ENCODE measurements at places on chromosomes 11 and 22.
A peak's percentile ranks its signal among the peaks of the same experiment; 100 is the strongest.

DNA sequence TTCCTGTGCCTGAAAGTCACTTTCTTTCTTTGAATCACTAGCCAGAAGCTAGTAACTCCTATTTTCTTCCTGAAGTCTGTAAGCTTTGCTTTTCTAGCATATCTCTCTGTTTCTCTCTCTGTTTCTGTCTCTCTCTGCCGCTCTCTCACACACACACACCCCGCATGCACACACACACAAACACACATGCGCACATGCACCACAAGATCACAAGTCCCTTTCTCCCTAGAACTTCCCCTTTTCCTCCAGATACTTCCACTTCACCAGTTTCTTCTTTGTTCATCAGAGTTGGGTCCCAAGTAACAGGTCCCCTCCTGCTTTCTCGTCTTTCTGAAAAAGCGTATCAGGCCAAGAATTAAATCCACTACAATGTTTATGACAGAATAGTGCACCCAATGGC, 148.5 kb upstream of the HSD17B12 start:
- DNase-seq: no peak

- DNase-seq: peak; percentile 91
These were observed 85.5 kb downstream of the ST3GAL4 start for GRCh38 chr11:126440792-126441514.

GRCh38 chr11:113474362-113475159, 637 bp downstream of the DRD2 start:
- peak; percentile 93 for DNase-seq

DNA sequence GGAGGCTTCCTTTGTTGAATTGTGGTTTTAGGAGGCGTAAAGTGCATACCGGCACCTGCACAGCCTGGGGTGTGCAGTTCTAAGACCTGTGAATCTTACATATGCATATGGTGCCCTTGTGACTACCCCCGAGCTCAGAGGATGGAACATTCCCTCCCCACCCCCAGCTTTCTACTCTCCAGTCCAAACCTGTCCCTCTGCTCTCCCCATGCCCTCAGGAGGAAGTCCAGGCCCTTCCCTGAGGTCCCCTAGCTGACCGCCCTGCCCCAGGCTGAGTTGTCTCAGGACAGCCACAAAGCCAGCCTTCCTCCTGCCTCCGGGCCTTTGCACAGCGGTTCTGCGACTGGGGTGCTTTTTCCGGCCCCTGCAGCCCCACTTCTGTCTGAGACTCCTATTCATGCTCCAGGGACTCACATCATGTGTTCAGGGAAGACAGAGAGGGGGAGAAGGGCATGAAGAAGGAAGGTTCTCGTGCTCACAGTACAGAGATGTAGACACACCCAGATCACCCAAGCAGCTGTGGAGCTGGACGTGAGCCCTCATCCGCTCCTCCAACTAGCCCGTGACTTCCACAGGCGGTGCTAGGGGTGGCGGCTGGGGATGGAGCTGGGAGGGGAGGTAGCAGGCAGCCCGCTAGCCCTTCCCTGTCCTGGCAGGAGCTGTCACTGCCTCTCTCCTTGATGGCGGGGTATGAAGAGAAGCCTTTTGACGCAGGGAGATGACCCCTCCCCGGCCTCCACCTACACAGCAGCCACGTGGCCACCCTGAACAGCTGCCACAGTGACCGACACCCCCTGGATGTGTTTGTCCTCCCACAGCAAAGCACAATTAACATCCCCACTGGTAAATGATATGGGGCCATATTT, 50.8 kb downstream of the FLRT1 start:
- DNase-seq: peak; percentile 66

- no peak for DNase-seq
These were observed 737.2 kb downstream of the LRRC4C start for GRCh38 chr11:40722179-40722795.

- no peak for DNase-seq
These were observed 20.3 kb upstream of the TENM4 start for GRCh38 chr11:79461144-79461543.

GRCh38 chr22:21944871-21945270, 7.8 kb downstream of the PPM1F start:
- no peak for DNase-seq

- no peak for DNase-seq
These were observed 13.6 kb upstream of the OMP start for GRCh38 chr11:77089004-77089545.

DNA sequence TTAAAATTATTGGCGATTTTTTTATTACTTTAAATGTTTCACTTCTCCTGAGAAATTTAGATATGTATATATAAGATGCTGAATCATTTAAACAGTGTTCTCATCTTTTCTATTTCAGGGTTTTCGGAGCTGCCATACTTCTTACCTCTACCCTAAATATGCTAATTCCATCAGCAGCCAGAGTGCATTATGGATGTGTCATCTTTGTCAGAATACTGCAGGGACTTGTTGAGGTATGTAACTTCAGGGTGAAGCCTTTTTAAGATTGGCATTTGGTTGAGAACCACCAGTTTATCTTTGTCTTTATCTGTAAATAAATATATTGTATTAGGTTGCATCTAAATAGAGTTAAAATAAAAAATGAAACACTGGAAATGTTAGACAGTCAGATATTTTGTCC, 21.1 kb downstream of the SLC17A6 start:
- no peak for DNase-seq

GRCh38 chr11:2433106-2433925, 11.0 kb downstream of the TRPM5 start:
- peak; percentile 30 for DNase-seq

DNA sequence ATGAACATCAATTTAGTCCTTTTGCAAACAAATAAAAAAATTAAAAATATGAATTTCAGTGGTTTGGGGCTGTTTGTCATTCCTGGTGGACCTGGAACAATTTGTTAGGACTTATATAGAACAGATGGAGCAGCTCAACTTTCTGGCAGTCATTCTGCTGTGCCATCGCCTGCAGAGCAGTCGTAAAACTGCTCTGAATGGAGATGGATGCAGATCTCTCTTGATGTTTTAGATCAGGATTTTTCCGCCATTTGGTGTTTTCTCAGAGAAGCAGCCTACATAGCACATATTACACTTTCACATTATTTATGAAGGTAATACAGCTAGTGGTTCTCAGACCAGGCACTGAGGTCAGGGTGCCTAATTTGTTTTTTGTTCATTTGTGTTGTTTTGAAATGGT, 31.8 kb upstream of the HSPA8 start:
- no peak for DNase-seq

- no peak for DNase-seq
These were observed 48.0 kb upstream of the NARS2 start for GRCh38 chr11:78622666-78623065.

GRCh38 chr11:14224395-14224794, 134.6 kb downstream of the RRAS2 start:
- no peak for DNase-seq

GRCh38 chr22:16989915-16990314, 18.1 kb downstream of the GAB4 start:
- DNase-seq: no peak

DNA sequence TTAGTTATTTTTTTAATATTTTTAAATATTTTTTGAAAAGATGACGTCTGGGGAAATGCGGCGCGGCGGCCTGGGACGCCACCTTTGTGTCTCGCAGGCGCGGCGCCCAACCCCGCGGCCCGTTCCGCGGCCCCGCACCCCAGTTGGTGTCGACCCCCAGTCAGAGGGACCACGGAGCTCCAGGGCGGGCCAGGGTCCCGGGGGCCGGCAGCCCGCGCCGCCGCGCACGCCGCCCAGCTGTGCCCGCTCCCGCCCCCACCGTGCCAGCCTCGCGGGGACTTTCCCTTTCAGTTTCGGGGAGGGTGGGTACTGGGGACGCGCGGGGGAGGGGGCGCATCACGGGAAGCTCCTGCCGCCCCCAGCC, 1.6 kb downstream of the CCND1 start:
- peak; percentile 73 for DNase-seq

DNA sequence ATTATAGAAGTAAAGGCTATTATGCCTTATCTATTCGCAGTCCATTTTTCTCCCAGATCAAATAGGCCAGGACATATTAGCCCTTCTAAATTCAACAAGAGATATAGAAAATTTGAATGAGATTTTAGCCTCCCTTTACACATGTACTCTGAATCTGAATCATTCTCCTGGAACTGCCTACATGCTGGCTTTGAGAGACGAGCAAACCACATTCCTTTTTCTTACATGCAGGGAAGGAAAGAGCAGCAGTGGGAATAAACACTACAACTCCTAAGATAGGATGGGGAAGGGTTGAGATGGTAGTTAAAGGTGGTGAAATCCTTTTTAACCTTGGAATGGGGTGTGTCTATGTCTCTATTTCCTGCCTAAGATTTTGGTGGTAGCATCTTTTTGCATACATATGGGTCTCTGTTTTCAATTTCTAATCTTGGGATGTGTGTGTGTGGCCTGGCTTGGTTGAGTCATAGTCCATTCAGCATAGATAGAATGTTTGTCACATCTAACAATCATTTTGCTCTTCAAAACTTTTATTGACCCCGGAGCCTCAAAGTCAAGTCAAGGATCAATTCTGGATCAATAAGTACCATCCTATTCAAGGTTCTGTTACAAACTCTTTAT, 11.1 kb upstream of the OOSP2 start:
- DNase-seq: no peak

DNA sequence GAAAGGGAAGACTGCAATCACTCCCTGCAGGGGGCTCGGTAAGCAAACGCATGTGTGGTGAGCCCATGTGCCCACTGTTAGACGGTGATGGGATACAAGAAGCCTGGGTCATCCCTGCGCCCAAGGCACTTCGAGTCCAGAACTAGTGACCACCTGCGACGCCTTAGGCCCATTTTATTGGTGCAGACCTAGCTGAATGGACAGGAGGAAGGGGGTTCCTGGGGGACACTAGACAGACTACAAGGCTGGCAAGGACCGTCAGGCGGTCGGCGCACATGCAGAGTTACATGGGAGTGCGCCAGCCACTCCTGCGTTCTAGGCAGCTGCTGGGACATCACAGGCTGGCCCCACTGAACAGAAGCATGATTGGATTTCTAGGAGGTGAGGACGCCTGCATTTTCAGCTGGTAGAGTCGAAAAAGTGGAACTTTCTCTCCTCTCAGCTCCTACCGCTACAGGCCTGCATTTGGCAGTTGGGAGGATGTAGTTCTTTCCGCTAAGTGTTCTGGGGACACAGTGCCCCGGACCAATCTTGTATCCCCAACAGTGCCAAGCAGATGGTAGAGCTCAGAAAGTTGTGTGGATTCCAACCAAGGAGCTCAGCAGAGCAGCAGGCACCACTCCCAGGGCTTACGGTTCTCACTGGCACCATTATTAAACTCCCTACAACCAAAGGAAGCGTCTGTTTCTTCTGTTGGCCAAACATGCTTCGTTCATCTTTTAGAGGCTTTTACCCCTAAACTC, 35.7 kb downstream of the BID start:
- no peak for DNase-seq

GRCh38 chr11:74282914-74283371, 28.5 kb downstream of the P4HA3 start:
- DNase-seq: no peak

- no peak for DNase-seq
These were observed 5.1 kb downstream of the CASTOR1 start for GRCh38 chr22:30284172-30284571.

DNA sequence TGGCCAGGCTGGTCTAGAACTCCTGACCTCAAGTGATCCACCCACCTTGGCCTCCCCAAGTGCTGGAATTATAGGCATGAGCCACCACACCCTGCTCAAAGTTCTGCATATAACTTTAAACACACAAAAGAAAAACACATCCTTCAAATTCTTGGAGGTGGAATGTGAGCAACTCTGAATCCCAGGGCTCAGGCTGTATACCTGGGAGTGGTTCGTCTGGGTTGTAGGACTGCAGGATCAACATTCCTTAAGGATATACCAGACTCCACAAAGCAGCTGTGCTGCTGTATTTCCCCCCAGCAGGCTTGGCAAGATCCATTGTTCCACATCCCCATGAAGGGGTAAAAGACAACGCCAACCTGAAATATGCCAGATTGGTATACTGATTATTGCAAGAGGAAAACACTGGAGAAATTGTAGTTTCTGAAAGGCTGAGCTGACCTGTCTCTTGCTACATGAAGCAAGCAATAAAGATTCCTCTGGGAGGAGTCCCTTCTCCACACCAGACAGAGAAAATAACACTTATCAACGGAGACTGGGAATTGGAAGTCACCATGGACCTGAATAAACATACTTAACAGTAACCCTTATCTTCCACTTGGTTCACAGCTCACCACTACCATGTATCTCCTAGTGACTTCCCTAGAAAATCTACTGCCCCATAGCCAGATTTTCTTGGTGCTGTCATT, 12.2 kb upstream of the RPS3 start:
- no peak for DNase-seq

- DNase-seq: no peak
These were observed 1.6 kb downstream of the SESN3 start for GRCh38 chr11:95229199-95229992.

DNA sequence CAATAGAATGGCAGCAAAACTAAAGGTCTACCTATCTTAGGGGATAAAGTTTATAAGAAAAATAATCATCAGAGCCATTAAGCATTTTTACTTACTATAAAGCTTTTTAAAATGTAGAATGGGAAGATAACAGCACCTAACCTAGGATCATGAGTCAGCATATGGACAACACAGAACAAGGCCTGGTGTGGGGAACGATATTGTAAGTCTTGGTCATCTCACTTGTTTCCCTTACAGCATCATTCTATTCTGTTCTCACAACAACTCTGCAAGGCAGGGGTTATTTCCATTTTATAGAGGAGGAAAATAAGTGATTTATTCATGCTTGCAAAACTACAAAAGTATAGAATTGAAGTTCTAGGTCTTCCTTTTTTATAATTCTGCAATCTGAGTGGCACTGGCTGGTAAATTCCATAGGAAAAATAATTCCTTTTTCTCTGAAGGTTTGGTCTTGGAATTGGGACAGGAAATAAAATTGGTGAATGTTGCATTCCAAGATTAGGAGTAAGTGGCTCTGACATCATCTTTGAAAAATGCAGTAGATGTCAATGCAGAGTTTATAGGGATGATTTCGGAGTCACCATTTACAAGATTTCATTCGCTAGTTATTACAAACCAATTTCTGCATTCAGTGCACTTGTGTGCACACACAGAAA, 423.0 kb downstream of the DYNC2H1 start:
- no peak for DNase-seq

DNA sequence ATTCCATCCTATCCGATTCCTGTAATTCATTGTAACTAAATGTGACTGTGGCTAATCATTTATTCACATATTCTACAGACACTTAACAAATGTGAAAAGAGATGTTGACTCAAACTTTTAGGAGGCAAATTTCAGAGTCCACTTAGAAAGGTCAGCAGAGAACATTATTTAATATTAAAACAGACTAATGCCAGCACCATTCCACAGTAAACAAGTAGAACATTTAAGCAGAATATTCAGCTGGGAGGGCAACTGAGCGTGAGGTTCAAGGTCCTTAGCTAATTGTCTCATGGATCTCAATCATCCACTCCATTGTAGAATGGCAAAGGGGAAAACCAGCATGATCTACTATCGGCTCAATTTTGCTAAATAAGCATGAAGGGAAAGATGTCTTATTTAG, 5.1 kb upstream of the SLC5A12 start:
- no peak for DNase-seq

- no peak for DNase-seq
These were observed 40.5 kb downstream of the GRAMD4 start for GRCh38 chr22:46660604-46661201.

GRCh38 chr11:88293931-88294330, 43.6 kb downstream of the CTSC start:
- DNase-seq: no peak

Data from right forelimb (tissue), 1 donor.